ENCODE measurements at places on chromosomes 2 and 18.

DNA sequence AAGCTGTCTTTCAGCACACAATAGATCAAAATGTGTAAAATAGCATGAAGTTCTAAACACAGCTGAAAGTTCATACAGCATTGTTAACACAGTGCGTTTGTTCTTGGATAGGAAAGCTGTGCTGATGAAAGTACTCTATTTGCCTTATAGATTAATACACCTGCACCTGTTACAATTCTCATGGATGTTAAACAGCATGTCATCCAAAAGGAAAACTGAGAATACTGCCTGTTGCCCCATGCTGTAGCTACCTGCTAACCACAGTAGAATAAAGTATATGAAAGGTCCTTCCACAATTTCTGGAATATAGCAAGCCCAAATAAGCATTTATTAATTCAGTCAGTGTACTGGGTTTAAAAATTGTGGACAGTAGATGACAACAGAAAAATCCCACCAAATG, 166.7 kb upstream of the DTNA start:
- DNase-seq, result no peak

DNA sequence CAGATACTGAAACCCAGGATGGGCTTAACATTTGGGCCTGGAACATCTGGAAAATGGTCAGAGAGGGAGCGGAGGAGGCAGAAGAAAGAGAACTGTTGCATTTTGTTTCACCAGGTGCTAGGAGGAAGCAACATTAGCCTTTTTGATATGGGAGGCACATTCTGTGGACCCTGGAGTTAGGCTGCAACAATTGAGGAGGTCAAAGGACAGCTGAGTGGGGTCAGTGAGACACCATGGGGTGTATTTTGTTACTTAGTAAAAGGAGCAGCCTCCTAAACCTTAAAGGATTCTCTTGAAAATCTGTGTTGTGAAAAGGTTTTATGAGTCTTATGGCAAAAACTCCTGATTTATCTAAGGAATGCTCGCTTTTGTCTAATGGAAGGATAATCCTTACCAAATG, 124.9 kb downstream of the GREB1L start:
- DNase-seq, result no peak

DNA sequence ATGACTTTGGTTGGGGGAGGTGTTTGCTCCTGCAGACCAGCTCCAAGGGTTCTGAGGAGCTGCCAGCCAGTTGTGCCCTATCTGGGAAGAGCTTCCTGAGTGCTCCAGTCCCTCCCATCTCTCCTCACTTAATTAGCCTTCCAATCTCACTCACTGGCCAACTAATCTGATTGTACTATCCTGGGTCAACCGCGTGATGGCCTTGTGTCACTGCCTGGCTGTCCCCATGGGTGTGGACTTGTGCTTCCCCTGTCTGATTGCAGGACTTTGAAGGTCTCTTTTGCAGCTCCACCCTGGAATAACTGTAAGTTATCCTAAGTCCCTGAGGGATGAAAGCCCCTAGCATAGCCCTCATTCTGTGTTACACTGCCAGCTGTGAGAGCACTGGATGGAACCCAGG, 65.0 kb downstream of the SLC4A5 start:
- no peak for DNase-seq

- no peak for DNase-seq
Observed at GRCh38 chr2:174493549-174494331, 6.9 kb upstream of the GPR155 start.

Measured in T-helper 9 cell (primary cell).